Hematopoietic multipotent progenitor cell treated with erythropoietin and hydrocortisone succinate and interleukin-3 and kit ligand, for 17 days (in vitro differentiated cells): ENCODE measurements at places on chromosomes 3 and 15.

- no peak for DNase-seq
Observed at GRCh38 chr3:112476346-112476745, 22.9 kb downstream of the BTLA start.

- no peak for DNase-seq
Observed at GRCh38 chr15:82047453-82048400, 1.9 kb upstream of the MEX3B start.

GRCh38 chr3:197522881-197523441 lies 32.8 kb downstream of the BDH1 start:
- no peak for DNase-seq

- no peak for DNase-seq
Observed at GRCh38 chr3:43870844-43871626, 180.3 kb downstream of the ABHD5 start.

DNA sequence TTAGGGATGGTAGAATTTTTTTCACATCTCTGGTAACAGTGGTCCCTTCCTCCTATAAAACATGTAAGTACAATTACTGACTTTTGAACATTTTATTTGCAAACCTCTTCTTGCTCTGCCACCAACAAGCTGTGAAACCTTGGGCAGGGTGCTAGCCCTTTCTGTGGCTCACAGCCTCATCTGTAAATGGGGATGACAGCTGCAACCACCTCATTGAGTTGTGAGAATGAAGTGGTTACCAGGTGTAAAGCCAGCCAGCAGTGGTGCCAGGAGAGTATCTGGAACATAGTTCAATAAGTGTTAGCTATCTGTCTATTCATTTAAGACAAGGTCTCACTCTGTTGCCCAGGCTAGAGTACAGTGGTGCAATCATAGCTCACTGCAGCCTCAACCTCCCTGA lies 278.1 kb downstream of the ERC2 start:
- DNase-seq, result no peak

- DNase-seq, result peak; percentile 33
Observed at GRCh38 chr3:146543461-146544001, 876 bp downstream of the PLSCR1 start.

- DNase-seq, result no peak
Observed at GRCh38 chr3:177478170-177478867, 281.0 kb upstream of the TBL1XR1 start.

DNA sequence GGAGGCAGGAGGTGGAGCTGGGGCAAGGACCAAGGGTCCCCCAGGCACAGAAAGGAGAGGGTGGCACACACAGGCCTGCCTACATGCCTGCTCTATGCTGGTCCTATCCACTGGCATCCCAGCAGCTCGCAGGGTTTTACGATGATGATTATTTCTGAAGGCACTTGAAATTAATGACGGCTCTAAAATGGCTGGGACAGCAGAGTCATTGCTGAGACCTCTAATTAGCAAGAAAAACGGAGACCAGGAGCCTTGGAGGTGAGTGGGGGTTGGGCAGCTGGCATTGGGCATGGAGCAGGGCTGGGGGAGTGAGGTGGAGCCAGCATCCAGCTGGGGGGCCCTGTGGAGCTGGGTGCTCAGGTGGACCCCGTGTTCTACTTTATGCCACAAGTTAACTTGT lies 3.5 kb upstream of the LINGO1 start:
- no peak for DNase-seq

GRCh38 chr3:45965653-45966052 lies 22.4 kb downstream of the CXCR6 start:
- no peak for DNase-seq

- DNase-seq, result no peak
Observed at GRCh38 chr3:130729154-130729553, 17.5 kb downstream of the PIK3R4 start.

GRCh38 chr3:39408493-39409372 lies 2.2 kb downstream of the RPSA start:
- DNase-seq, result no peak

- DNase-seq, result no peak
Observed at GRCh38 chr15:66704803-66705153, 2.7 kb downstream of the SMAD6 start.
